ENCODE measurements at places on chromosomes 4 and X.

DNA sequence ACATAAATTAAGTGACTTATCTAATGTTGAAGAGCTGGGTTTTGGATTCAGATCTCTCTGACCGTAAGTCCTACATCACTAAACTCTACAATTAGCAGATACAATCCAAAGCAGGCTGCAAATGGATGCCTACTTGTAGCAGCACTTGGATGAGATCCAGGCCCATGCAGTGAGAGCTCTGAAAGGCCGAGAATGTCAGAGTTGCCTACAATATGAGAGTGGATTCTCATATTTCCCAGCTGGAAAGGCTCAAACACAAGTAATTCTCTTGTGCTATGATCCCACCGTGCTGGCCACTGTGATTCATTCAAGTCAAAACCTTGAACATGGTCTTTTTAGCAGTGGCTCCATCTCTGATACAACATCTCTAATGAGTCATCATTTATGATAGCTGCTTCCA, 125.4 kb upstream of the CHRDL1 start:
- no peak for DNase-seq

DNA sequence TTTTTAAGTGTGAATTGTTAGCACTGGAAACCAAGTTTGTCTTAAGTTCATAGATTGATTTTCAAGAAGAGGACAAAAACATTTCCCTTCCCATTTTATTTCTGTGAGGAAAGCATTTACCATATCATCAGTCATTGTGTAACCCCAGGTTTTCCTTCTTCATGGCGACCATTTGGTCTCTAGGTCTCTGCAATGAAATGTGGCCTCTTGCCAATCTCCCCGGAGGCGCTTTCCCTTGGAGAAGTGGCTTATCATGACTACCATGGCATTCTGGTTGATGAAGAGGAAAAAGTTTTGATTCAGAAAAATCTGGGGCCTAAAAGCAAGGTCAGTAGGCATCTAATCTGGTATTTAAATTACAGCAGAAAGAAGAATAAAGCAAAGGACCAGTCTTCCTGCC, 54.4 kb downstream of the ADD1 start:
- DNase-seq = no peak

- DNase-seq = no peak
These were observed 12.1 kb upstream of the MANBA start for GRCh38 chr4:102772738-102773340.

- no peak for DNase-seq
These were observed 1870.5 kb upstream of the TENM3 start for GRCh38 chr4:180372691-180373090.

- DNase-seq = peak; percentile 81
These were observed at the start of gene BMP2K for GRCh38 chr4:78776079-78776728. TSS of gene BMP2K (plus strand) at chr4:78776350. CDS start at chr4:78776544, 194 bp downstream.

GRCh38 chr4:147689067-147689466, 5.1 kb upstream of the PRMT9 start:
- no peak for DNase-seq

- no peak for DNase-seq
These were observed 15.0 kb downstream of the NKX3-2 start for GRCh38 chr4:13529128-13529919.
